ENCODE measurements at places on chromosomes 12 and 14. TPM values are rescaled to one million over a fixed set of nuclear protein-coding genes. Genes with fewer than 3 reads are reported as not detected.

MMP17 gene
- 9.3 TPM for total RNA-seq

- H3K36me3 ChIP-seq = no peaks in the 10 kb centered on the region
- H3K27me3 ChIP-seq = no peaks in the 10 kb centered on the region
- H3K4me3 ChIP-seq = no peak overlapping the region
- no peaks in the 10 kb centered on the region for H3K4me1 ChIP-seq
- no peak for DNase-seq
Observed at GRCh38 chr12:31521964-31522363, 69.0 kb downstream of the DENND5B start.

DNA sequence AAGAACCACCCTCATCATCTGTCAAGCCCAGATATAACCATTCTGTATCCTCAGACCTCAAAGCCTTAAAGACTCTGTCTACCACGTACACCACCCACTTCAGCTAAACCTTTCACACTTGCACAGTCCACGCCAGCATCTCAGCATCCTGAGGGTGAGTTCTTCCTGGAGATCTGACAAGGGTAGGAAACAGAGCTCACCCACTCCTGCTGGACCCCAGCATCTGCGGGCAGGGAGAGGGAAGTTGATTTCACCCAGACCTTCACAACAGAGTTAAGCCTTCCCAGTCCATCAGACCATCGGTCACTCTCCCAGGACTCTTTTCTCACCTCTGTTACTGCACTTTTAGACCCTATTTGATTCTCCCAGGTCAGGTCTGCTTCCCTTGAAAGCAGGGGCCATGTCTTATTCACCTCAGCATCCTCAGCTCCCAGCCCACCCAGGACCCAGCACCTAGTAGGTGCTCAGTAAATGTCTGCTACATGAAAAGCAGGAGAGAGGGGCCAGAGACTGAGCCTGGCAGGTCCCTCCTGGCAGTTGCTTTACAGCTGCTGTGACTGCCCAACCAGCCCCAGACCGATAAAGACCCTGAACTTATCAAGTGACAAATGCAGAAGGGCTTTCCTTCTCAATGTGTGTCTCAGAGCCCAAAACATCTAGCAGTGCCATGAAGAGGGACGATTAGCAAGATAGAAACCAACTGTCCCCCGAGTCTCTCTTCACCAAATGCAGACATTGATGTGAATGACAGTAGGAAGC lies 34.1 kb downstream of the ANO2 start:
- H3K4me3 ChIP-seq = no peak overlapping the region
- no peak overlapping the region for H3K27ac ChIP-seq
- no peaks in the 10 kb centered on the region for H3K36me3 ChIP-seq
- DNase-seq = no peak

DNA sequence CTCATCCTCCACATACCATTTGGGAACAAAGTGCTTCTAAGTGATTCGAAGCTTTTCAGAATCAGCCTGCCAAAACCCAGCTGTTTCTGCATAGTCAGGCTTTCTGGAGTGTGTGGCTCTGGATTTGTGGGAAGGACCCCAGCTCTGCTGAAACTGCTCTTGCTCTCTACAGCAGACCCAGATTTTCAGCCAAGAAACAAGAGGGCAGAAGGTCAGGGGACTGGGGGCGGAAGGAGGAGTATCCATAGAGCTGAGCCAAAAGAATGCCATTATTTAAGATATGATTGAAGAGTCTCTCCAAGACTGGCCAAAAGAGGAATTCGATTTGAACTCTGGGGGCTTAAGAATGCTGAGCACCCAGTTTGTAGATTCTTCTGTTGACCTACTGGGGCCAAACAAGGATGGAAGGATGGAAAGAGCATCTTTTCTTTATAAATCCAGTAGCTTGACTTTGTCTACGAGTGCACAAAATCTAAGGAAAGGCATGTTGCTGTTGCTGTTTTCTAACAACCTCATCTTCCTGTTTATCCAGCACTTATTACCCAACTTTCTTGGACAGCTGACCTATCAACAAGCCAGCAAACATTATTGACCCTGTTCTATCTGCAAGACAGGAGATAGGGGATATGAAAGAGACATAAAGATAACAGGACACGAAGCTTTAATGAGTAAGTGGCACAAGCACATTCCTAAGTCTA lies 29.2 kb downstream of the FBLN5 start:
- no peak overlapping the region for H3K27ac ChIP-seq
- no peaks in the 10 kb centered on the region for H3K27me3 ChIP-seq

DNA sequence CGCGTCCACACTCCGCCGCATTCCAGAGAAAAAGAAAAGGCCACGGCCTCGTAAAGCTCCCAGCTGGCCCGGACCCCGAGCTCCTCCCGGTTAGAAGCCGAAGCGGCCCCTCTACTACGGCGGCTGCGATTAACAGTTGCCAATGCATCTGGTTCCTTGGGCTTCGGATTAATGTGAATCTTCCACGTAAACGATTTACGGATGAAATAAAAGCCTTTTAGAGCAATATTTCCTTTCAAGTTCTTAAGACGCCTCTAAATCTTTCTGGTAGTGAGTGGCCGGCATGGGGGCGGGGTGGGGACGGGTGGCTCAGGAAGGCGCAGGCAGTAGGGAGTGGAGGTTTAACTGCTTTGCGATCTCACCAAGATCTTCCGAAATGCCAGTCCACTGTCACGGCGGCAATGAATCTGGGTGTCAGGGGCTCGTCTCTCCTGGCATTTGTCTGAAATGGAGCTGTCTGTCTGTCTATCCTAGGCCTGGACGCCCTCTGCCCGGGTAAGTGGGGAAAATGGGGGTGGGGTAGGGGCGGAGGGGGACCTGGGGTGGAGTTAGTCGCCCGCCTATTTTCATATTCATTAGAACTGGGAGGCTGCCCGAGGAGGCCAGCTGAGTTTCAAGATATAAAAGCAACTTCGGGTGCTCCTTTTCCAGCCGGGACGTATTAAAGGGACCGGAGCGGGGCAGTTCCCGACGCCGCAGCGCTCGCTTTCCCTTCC lies 413 bp upstream of the ALX1 start:
- no peaks in the 10 kb centered on the region for H3K27me3 ChIP-seq
- no peak overlapping the region for H3K27ac ChIP-seq
- no peaks in the 10 kb centered on the region for H3K36me3 ChIP-seq
- no peaks in the 10 kb centered on the region for H3K4me1 ChIP-seq
- DNase-seq = no peak

CABP1 gene
- total RNA-seq = not detected

DNA sequence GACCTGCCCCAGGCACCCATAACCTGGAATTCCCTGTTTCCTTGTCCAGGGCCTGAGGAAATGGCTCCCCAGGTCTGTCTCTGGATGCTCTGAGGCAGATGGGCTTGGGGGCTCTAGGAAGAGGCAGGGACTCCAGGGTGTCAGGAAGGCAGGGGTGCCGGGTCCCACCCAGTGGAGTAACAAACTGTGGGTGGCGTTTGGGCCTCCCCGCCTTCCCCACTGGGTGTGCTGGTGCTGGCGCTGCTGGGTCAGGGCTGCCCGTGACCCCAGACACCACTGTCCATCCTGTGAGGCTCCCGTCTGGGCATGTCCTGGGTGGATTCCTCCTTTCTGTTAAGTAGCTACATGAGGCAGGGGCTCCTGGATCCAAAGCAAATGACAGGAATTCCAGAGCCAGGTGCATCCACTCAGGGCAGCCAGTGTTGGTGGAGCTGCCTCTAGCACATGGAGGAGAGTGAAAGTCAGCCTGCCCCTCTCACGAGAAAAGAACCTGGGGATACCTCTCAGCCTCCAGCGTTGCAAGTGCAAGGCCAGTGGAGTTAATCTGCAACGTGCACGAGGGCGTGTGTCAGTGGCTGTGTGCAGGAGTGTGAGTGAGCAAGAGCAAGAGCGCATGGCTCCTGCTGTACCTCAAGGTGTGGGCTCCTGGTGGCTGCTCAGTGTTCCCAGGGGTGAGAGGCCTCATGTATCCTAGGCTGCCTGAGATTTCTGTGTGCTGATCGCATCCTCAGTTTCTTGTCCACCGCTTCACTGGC lies 403.1 kb downstream of the TMEM121 start:
- H3K4me3 ChIP-seq = no peak overlapping the region
- H3K27ac ChIP-seq = no peak overlapping the region
- no peaks in the 10 kb centered on the region for H3K36me3 ChIP-seq
- H3K4me1 ChIP-seq = no peaks in the 10 kb centered on the region

DNA sequence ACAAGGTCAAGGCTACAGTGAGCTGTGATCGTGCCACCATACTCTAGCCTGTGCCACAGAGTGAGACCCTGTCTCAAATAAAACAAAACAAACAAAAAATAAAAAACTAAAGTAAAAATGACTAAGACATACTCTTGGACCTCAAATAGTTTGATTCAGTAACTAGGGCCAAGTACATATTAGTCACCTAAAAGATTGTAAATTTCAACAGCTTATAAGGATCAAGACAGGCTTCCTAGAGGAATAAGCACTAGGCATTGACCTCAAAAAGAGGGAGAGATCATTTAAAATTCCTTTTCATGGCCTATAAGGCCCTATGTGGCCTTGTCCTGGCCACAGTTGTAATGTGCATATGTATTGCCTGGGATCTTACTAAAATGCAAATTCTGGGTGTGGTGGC lies 46.0 kb upstream of the CHST11 start:
- H3K36me3 ChIP-seq = no peaks in the 10 kb centered on the region
- no peaks in the 10 kb centered on the region for H3K27me3 ChIP-seq
- H3K4me3 ChIP-seq = no peak overlapping the region
- DNase-seq = no peak

GRCh38 chr14:55749201-55749812 lies 169.3 kb downstream of the KTN1 start:
- no peaks in the 10 kb centered on the region for H3K27me3 ChIP-seq
- H3K4me3 ChIP-seq = no peak overlapping the region
- H3K36me3 ChIP-seq = no peaks in the 10 kb centered on the region
- DNase-seq = no peak

DNA sequence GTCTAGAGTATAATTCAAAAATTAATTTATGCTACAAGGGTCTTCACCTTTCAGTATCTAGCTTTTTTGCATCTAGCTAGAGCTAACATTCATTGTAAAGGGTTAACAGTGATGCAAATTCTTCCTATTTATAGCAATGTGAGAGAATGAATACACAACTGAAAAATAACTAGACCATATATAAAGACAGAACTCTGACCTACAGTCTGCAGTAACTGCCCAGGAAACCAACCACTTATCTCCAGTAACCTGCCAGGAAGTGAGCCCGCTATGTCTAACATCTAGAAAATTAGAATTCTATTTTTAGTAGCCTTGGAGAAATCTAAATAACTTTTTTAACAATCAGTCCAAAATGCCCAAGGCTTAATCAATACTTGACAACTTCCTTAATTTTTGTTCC lies 1021.9 kb downstream of the LRFN5 start:
- no peaks in the 10 kb centered on the region for H3K4me1 ChIP-seq
- no peaks in the 10 kb centered on the region for H3K27me3 ChIP-seq
- no peaks in the 10 kb centered on the region for H3K36me3 ChIP-seq
- no peak overlapping the region for H3K27ac ChIP-seq
- DNase-seq = no peak

MGAT4C gene
- total RNA-seq = not detected

- peak; percentile 65 for DNase-seq
- peaks cover 4% of the 10 kb centered on the region for H3K27me3 ChIP-seq
- peak overlapping the region; percentile 91 for H3K27ac ChIP-seq
- H3K36me3 ChIP-seq = peaks cover 22% of the 10 kb centered on the region
- peaks cover 34% of the 10 kb centered on the region for H3K4me1 ChIP-seq
Observed at GRCh38 chr14:75277008-75277814, 1.4 kb upstream of the FOS start.

GRCh38 chr14:68668531-68668930 lies 124.3 kb downstream of the ZFP36L1 start:
- no peak overlapping the region for H3K4me3 ChIP-seq
- no peaks in the 10 kb centered on the region for H3K27me3 ChIP-seq
- no peaks in the 10 kb centered on the region for H3K36me3 ChIP-seq
- H3K4me1 ChIP-seq = no peaks in the 10 kb centered on the region
- H3K27ac ChIP-seq = no peak overlapping the region

GNG2 gene
- total RNA-seq = 170 TPM

CLEC1B gene
- total RNA-seq = 0.91 TPM

RFX4 gene
- total RNA-seq = not detected

RAB2B gene
- total RNA-seq = 32.8 TPM

WNT5B gene
- 0.29 TPM for total RNA-seq

GOLGA5 gene
- 13.9 TPM for total RNA-seq

DNA sequence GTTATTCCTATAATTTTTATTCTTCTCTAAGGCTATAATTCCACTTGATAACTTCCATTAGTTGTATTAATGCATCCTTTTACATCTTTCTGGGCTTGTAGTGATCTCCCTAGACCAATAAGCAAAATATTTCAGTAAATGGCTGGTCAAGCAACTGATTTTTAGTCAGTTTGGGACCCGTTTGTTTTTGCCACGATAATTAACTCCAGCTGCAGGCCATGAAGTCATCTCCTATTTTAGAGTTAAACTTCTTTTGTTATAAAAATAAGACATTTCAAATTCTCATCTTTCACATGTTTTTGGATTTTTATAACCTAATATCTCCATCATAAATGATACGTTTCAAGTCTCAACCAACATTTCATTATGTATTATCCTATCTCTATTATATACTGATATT lies 49.4 kb downstream of the MAGOHB start:
- DNase-seq = no peak
- H3K4me1 ChIP-seq = peaks cover 17% of the 10 kb centered on the region
- H3K4me3 ChIP-seq = no peak overlapping the region
- H3K27ac ChIP-seq = no peak overlapping the region

CEBPE gene
- total RNA-seq = 0.19 TPM

GRCh38 chr12:65614259-65614889 lies 209.9 kb upstream of the HMGA2 start:
- H3K27ac ChIP-seq = no peak overlapping the region
- H3K36me3 ChIP-seq = no peaks in the 10 kb centered on the region
- no peaks in the 10 kb centered on the region for H3K4me1 ChIP-seq

IL26 gene
- not detected for total RNA-seq

DNA sequence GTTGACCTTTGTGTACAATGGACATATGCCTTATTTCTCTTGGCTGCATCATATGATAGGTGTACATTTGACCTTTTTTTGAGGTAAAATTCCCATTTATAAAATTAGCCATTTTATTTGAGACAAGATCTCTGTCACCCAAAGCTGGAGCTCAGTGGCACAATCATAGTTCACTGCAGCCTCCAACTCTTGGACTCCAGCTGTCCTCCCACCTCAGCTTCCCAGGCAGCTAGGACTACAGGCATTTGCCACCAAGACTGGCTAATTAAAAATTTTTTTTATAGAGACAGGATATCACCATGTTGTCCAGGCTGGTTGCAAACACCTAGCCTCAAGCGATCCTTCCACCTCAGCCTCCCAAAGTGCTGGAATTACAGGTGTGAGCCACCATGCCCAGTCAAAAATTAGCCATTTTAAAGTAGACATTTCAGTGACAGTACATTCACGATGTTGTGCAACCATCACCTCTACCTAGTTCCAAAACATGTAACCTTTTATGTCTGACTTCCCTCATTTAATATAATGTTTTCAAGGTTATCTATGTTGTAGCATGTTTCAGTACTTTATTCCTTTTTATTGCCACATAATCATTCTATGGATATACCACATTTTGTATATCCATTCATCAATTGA lies 5.4 kb downstream of the G2E3 start:
- no peaks in the 10 kb centered on the region for H3K27me3 ChIP-seq
- DNase-seq = no peak
- H3K36me3 ChIP-seq = peaks cover 1% of the 10 kb centered on the region
- no peak overlapping the region for H3K27ac ChIP-seq

HNF1A gene
- not detected for total RNA-seq

CATSPERB gene
- total RNA-seq = 8.4 TPM

- H3K27ac ChIP-seq = no peak overlapping the region
- no peak overlapping the region for H3K4me3 ChIP-seq
- H3K27me3 ChIP-seq = no peaks in the 10 kb centered on the region
- DNase-seq = no peak
- H3K4me1 ChIP-seq = no peaks in the 10 kb centered on the region
Observed at GRCh38 chr12:77251799-77252198, 186.4 kb upstream of the E2F7 start.

All from naive thymus-derived CD4-positive, alpha-beta T cell (primary cell).